Activated CD4-positive, alpha-beta T cell treated with anti-CD3 and anti-CD28 coated beads for 1 hour (primary cell): ENCODE measurements at places on chromosomes 1 and 21.

DNA sequence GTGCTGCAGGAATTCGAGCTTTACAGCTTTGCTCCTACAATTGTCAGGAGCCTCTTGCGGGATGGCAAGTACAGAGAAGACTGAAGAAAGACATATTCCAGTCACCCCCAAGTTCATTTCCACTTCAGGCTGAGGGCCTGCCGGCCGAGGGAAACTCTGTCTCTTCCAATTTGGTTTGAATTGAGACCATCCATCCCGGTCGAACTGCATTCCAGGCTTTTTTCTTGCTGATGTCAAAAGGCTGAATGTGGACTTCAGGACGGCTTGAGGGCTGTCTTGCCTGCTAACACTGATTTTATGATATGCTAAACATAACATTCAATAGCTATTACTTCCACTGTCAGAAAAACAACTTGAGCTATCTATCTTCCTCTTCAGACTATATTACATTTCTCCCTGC, 79.8 kb upstream of the PLXNA2 start:
- DNase-seq, result no peak

DNA sequence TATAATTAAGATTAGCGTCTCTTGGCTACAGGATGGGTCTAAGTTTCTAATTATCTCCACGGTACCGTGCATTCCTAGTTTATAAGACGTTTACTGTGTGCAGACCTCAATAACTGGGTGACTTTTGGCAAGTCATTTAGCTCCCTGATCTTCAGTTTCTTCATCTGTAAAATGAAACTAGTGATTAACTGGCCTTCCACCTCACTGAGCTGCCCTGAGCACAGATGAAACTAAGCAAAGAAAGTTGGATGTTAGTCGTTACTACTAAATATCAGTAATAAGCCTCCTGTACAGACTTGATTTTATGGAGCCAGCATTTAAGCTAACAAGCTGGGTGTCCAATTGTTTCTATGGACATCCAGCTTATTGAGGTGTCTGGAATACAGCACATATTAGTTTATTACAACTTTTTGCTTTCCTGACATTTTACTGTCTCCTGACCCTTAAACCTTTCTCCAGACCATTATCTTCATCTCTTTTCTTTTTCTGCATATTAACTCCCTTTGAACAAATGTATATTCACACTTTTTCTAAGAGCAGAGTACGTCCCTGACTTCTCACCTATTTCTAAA, 1.1 kb downstream of the CR2 start:
- DNase-seq, result no peak

- no peak for DNase-seq
Observed at GRCh38 chr1:89547563-89548116, 23.0 kb downstream of the LRRC8B start.

DNA sequence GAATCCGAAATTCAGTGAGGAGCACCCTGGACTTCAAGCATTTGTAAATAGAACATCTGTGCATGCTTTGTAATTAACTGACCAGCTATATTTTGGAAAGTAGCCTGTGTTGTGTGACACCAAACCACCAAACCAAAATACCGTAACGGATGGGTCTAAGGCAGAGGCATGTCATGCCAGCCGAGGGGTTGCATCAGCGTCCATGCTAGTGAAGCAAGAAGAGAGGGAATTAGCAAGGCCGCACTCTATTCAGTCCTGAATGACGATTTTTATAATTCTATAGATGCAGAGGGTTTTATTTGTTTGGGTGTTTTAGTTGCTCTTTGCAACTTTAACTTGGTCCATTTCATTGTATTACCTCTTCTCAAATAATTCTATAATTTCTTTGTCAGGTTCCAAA, 116.8 kb upstream of the SMYD2 start:
- no peak for DNase-seq

GRCh38 chr1:230713915-230714764, at the start of gene AGT:
Gene AGT, minus strand, starts transcription at chr1:230714122. Its CDS starts 3,299 bp downstream, at chr1:230710823.
- DNase-seq, result no peak

DNA sequence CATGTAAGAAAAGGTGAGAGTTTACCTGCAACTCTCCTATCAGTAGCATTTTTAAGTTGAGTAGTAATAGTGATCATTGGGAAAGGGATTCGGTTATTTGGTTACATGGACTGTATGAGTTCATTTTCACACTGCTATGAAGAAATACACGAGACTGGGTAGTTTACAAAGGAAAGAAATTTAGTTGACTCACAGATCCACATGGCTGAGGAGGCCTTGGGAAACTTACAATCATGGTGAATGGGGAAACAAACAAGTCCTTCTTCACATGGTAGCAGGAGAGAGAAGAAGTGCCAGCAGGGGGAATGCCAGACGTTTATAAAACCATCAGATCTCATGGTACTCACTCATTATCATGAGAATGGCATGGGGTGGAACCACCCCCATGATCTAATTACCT, 59.3 kb upstream of the FBXO28 start:
- no peak for DNase-seq

- no peak for DNase-seq
Observed at GRCh38 chr1:183416850-183417771, 1.1 kb downstream of the NMNAT2 start.

DNA sequence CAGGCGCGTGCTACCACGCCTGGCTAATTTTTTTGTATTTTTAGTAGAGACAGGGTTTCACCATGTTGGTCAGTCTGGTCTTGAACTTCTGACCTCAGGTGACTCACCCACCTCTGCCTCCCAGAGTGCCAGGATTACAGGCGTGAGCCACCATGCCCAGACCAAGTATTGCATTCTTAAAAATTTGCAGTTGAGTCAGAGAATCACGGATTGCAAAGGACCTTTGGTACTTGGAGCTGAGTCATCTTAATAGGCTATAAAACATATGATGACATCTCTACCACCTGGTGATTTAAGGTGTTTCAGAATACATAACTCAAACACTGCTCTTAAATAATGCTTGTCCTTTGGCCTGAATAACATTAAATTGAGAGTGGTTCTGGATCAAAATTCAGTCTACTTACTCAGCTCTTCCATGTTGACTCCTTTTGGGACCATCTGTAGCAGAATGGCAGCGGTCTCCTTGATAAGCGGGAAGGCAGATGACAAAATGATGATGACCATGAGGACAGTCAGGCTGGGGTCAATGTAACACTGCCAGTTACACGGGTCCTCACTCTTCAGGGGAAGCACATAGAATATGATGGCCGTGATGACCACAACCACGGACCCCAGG, 10.4 kb downstream of the SLC30A10 start:
- no peak for DNase-seq

DNA sequence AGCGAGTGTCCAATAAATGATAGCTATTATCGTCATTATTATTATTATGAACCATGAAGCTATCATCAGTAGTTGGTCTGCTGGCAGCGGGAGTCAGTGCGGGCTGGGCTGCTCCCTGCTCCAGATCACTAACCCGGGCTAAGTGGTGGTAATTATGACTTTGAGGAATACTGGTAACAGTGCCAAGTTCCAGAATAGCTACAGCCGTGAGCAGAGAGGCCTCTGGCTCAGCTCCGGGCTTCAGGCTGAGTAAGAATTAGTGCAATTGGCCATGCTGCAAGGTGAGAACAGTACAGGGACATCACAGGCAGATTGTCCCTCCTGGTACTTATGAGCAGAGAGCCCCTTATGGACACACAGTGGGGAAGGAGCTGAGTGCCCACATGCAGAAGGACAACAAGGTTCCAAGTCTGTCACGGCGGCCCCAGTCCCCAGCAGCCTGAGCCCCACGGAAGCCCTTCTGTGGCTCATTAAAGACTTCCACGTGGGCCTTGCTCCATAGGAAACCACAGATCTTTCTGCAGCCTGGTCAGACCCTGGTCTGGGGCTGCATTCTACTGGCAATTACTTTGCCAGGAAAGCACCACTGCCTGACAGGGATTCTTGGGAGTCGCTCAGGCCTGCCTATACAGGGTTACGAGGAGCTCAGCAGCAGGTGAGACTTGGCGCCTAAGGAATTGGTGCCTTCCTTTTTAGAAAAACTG, 235.1 kb downstream of the RRAGC start:
- DNase-seq, result no peak

DNA sequence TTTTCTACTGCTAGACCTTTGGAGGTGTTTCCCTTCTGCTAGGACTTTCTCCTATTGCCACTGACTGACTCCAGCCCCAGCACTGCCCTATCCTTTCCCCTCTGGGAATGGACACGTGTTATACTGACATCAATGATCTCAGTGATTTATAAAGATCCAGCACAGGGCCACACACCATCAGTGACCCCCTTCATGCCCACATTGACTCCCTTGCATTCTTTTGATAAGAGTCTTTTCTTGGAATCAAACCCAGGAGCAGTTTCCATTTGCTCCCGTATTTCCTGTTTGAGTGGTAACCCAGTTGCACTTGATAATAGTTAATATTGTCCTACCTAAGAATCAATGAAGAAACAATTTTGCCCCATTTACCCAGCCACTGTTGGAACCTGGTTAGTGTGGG, 501.0 kb upstream of the USP24 start:
- DNase-seq, result no peak

GRCh38 chr21:23471877-23472276, 2135.4 kb downstream of the MRPL39 start:
- DNase-seq, result no peak

- no peak for DNase-seq
Observed at GRCh38 chr1:89273324-89273778, 691 bp upstream of the GBP5 start.

DNA sequence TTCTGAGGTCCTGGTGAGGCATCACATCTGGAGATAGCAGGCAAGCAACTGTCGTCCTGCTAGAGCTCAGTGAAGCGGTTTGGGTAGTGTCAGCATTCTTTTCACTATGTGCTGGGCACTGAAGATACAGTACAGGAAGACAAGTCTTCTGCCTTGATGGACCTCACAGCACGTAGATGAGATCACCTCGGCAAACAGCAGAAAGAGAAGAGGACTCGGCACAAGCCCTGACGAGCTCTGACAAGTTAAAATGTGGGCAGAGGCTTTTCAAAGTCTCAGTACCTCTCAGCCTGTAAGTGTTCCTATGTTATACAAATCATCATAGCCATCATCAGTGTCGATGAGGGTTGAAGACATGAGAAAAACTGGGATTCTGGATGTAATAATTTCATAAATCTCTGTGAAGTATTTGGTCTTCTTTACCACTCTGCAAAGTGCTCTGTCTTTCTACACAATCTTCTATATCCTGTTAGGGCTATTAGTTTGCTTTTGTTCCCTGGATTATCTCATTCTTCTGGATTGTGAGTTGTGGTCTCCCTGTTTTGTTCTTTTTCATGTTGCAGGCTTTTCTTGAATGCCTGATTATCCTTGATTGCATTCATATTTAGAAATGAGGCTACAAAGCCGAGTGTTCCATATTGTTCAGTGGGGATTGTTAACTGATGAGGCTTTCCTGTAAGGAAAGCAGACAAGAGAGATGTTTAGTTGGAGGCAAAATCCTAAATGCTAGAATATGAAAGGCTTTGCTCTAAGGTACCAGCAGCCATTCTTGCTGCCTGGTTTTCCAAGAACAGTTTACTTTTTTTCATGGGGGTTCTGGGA, 24.2 kb downstream of the MAEL start:
- DNase-seq, result no peak

- no peak for DNase-seq
Observed at GRCh38 chr1:65512383-65512782, 91.9 kb downstream of the LEPR start.

GRCh38 chr1:158520021-158520420, 34.2 kb downstream of the OR6Y1 start:
- DNase-seq, result no peak

- DNase-seq, result no peak
Observed at GRCh38 chr1:33346927-33347649, 26.2 kb upstream of the A3GALT2 start.

GRCh38 chr1:1090424-1091343, 16.6 kb upstream of the RNF223 start:
- DNase-seq, result no peak

GRCh38 chr1:21568006-21568746, 59.0 kb downstream of the ALPL start:
- no peak for DNase-seq

- DNase-seq, result no peak
Observed at GRCh38 chr1:100979631-100980030, 46.0 kb downstream of the DPH5 start.

DNA sequence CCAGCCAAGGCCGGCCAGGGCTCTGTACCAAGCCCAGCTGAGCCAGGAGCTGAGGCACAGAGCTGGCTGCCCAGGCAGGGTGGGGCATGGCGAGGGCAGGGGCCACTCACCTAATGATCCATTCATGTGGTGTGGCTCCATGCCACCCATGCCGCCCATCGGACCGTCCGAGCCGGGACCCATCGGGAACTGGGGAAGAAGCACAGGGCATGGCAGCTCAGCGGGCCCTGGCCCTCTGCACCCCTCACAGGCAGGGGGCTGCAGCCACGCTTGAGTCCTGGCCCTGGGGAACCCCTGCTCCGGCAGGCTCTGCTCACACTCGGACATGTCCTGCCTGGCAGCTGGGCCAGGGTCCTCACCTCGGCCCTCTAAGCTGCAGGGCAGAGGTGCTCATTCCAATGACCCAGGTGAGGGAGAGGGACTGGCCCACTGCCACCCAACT, 28.7 kb downstream of the MRPL37 start:
- DNase-seq, result no peak

DNA sequence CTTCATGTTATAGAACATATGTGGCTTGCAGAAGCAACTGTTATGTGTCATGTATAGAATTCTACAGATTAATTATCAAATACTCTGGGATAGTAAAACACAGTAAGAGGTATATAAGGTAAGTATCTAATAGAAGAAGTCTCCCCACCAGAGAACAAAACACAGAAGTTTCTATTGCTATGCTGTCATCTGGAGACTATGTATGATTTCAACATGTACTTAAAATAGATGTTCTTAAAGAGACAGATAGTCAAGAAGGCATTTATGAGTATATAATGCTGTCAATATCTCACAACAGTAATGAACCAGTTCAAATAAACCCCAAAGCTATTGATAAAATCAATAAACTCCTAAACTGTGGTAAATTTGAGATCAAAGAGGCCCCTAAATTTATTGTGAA, 8.1 kb upstream of the ADCY10 start:
- DNase-seq, result no peak

- DNase-seq, result no peak
Observed at GRCh38 chr1:10328180-10328963, 70.5 kb upstream of the PGD start.

DNA sequence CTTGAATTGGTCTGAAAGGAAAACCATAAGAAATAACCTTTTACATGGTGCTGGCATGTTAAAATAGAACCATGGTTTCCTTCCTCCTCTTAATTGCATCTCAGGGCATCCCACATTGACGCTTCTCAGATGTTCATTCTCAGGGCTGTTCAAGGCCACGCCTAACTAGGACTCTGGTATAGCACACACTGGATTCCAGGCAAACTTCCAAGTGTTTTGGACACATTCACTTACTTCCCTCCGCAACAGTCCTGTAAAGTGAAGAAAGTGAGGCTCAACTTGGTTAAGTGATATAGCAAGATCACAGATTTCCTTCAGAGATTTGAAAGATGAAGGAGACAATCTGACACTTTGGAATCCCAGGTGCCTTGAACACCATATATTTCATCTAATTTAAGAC, 244.8 kb downstream of the DUSP10 start:
- no peak for DNase-seq

- DNase-seq, result no peak
Observed at GRCh38 chr1:232036181-232036933, 409.8 kb downstream of the DISC1 start.

GRCh38 chr21:35900539-35900938, 159.8 kb downstream of the SETD4 start:
- DNase-seq, result no peak
